ENCODE measurements at places on chromosomes 5 and 9.

GRCh38 chr5:174101195-174101730 lies 55.8 kb downstream of the NSG2 start:
- no peak for DNase-seq

DNA sequence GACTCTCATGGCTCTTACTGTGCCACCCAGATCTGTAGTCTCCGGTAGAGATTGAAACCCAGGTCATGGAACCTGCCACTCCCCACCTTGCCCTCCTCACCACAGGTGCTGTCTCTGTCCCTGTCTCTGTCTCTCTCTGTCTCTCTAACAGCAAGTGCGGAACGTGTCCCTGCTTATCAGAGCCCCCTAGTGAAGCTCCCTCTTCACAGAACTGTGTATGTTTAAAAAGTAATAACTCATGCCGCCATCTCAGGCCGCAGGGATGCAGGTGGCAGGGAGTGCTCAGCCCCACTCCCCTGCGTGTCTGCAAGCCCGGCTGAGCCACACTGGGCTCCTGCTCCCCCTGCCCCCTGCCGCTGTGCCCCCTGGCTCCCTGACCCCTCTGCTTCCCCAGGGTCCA lies 43.8 kb downstream of the UNC5A start:
- no peak for DNase-seq

- no peak for DNase-seq
Measured at GRCh38 chr5:83400701-83401100, 70.8 kb upstream of the VCAN start.

DNA sequence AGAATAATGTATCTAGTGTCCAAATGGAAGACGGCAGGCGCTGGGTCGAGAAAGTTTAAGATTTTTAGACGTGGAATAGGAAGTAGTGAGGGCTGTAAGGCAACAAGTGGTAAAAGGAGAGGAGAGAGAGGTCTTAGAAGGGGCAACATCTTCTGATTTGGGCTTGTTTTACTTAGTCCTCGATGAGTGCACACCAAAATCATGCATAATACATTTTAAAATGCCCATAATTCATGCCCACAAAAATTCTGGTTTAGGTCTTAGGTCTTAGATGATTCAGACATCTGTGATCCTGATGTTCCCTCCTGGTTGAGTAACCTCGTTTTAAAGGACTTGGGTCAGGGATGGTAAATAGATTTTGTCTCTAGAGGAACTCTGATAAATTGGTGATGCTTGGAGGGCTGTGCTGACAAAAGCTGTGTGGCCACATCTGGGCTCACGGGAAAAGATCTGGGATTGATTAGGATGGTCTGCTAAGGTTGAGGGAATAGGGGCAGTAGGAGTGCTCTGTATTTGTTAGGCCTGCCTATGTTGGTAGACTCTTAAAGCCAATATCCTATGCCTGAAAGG lies 476.3 kb downstream of the CCDC171 start:
- no peak for DNase-seq

DNA sequence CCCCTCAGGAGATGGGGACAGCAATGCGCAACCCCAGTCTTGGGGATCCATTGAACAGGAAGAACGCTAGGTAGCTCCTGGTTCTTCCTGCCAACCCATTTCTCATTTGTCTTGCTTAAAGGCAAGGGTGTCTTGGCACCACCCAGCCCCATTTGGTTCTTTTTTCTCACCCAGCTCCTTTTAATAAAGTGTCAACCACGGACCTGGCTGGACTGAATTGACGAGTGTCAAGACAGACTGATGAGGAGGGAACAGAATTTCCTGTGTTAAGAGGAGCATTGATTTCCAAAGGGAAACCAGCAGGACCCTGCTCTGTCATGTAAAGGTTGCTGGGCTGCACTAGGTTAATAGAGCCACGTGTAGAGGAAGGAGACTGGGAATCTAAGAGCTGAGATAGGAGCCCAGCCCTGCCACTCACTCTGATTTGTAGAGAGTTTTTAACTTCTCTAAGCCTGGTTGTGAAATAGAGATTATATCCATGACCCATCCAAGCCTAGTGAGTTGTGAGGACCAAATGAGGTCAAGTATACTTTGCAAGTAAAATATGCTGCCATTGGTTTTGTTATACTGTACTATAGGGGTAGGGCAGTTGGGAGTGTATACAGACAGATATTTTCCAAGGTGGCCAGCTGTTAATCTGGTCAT lies 33.7 kb downstream of the OSTF1 start:
- no peak for DNase-seq

DNA sequence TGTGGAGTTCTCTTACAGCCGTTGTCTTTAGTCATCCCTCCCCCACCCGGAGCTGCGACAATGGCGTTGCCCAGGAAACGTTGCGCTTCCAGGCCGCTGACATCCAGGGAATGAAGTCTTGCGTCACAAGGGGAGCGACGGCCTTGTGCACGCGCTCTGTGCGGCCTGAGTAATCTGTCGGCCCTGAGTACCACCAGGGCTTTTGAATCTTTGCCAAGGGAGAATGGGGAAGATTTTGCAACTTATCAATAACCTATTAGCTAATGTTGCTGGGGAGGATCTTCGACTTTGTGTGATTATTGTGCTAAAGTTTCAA lies at the start of gene SOX30:
Gene SOX30, minus strand, starts transcription at position 62 of the 316 bp plus-strand sequence. CDS start 360 bp downstream, outside the sequence.
- no peak for DNase-seq

- no peak for DNase-seq
Measured at GRCh38 chr9:4389755-4390154, 89.9 kb upstream of the GLIS3 start.

- no peak for DNase-seq
Measured at GRCh38 chr9:86557063-86557766, 203.0 kb upstream of the TUT7 start.

DNA sequence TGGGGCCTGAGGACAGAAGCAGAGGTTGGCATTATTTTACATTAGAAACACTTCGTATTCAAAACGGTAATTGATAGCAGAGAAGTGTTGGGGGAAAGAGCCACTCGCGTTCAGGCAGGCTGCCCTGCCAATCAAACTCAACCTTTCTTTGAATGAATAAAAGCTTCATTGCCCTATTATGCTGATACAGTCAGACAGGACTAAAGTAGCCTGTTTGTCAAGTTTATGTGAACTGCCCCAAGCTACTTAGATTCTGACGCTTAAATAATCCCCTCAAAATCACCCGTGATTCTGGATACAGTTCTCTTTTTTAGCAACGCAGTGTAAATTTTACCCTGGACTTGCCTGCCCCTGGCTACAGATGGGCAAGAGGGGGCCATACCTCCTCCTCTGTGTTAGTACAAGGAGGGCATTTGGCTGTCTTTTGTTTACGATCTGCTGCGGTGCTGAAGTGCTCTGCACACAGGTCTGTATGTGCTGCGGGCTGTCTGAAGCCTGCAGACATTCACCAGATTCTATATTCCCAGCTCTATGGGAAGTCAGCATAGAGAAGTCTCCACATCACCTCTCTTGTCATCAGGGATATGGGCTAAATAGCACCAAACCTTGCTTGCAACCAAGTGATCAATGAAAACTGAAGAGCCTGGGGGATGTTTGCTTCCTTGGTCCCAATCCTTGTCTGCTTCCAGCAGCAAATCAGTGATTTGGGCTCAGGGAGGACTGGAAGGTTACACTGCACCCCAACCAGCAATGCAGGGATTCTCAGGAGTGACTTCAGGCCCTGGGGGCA lies 218.4 kb downstream of the EBF1 start:
- no peak for DNase-seq

DNA sequence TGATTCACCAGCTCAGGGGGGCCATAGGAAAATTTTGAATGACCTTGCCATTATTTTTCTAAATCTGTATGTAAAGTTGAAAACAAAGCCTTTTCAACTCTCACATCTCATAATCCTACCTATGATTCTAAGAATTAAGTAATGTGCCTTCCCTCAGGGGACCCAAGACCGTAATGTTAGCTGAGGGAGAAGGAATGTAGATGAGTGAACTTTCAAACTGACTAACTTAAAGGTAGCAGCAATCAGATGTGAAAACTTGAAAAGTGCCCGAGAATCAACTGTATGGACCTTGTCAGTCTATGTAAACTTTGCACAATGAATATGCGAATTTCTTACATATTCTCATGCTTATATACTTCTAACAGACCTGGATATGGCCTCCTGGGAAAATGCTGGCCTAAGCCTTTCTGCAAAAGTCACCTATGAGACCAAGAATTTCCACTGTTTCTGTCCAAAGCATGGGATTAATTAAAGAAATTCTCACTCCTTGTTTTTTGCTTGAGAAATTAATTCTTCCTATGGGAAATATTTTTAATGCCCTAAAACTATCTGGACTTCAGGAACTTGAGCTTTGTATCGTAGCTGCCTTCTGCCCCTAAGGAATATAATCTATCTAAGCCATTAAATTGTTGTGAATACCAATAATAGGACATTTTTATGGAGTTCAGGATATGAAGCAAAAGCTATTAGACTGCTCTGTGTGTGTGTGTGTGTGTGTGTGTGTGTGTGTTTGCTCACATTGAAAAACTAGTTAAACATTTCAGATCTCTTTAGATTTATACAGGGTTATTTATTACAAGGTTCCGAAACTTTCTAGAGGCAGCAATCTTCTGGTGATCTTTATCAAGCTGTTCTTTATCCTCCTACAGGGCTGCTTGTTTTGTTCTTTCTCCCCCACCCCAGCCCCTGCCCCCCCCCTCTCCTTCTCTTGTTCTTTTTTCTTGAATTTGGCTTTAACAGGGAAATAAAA lies 169.1 kb upstream of the CLINT1 start:
- DNase-seq: no peak

DNA sequence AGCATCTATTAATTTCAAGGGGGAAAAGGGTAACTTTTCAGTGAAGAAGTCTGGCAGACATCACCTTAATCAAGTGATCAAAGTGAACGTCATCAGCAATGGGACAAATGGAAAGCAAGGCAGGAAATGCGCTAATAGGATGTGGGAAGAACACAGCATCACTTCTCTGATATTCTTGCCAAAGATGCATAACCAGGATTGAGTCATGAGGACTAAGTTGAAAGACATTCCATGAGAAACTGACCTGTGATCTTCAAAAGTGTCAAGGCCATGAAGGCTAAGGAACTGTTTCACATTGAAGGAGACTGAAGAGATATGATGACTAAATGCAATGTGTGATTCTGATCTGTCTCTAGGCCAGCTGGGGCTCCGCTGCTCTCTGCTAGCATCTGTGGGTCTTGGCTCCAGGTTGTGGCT lies 92.9 kb downstream of the NDFIP1 start:
- no peak for DNase-seq

- DNase-seq: no peak
Measured at GRCh38 chr5:132773601-132774355, 3.3 kb downstream of the SEPTIN8 start.

GRCh38 chr5:61082516-61083280 lies 79.6 kb downstream of the SMIM15 start:
- DNase-seq: no peak

GRCh38 chr5:66929995-66930394 lies 266.6 kb downstream of the CD180 start:
- no peak for DNase-seq

DNA sequence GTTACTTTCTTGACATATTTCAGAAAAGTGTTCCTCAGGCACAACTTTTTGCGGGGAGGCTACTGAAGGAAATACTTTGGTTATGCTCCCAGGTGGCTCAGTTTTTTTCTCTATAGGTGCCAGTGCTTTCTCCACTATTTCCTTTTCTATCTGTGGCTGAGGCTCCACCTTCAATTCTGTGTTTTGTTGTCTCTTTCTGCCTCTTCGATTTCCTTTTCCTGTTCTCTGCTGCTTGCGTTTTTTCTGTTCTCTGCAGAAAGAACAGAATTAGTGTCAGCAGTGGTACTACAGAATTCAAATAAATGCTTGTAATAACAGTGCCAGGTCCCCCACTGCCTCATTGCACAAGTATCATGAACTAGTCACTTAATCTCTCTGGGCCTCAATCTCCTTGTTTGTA lies 7.0 kb downstream of the HEMGN start:
- no peak for DNase-seq

DNA sequence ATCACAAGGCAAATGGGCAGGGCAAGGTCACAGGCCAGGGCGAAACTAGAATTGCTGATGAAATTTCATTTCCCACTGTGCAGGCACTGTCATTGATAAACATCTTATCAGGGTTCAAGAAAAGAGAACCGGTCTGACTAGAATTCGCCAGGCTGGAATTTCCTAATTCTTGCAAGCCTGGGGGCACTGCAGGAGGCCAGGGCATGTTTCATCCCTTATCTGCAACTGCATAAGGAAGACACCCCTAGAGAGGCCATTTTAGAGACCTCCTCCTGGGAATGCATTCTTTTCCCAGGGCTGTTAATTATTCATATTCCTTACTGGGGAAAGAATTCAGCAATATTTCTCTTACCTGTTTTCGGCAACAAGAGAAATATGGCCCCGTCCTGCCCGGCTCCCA lies 266.2 kb upstream of the CYLC2 start:
- no peak for DNase-seq

DNA sequence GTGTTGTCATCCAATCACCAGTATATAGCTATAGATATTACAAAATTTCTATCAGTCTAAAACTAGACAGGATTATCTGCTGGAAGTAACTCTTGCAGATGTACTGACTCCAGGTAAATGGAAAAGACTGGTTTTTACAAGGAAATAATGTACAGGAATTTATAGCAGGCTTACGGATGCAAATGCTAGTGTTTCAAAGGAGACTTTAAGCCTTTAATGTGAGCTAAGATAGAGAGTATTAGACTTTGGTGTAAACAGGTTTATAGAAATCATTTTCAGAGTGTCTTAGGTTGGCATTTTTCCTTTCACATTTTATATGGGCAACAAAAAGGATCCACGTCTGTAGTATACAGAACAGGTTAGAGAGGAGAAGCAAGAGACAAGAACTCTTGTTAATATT lies 16.1 kb downstream of the ZNF608 start:
- DNase-seq: no peak

GRCh38 chr5:43305948-43306565 lies 7.2 kb downstream of the HMGCS1 start:
- no peak for DNase-seq

GRCh38 chr5:626850-627249 lies 14.7 kb downstream of the CEP72 start:
- DNase-seq: no peak

DNA sequence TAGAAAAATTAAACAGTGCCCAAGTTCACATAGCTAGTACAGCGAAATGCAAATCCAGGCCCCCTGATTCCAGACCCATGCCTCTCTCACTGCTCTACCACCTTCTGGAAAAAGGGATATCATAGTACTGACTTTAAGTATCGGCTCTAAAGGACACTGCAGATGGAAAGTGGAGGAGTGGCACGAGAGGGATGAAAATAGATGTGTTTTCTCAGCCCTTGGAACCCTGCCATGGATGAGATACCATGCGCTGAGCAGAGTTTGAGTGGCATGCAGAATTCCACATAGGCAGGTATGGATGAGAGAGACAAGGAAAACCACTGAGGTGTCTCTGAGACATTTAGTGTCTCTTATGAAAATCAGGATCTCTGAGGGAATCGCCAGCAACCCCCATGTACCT lies 18.8 kb downstream of the CKMT2 start:
- no peak for DNase-seq

- no peak for DNase-seq
Measured at GRCh38 chr5:137167187-137167586, 331.9 kb downstream of the SPOCK1 start.

Measured in activated naive CD4-positive, alpha-beta T cell (primary cell).